Foreskin fibroblast (primary cell): ENCODE measurements at places on chromosomes 13 and 19.

DNA sequence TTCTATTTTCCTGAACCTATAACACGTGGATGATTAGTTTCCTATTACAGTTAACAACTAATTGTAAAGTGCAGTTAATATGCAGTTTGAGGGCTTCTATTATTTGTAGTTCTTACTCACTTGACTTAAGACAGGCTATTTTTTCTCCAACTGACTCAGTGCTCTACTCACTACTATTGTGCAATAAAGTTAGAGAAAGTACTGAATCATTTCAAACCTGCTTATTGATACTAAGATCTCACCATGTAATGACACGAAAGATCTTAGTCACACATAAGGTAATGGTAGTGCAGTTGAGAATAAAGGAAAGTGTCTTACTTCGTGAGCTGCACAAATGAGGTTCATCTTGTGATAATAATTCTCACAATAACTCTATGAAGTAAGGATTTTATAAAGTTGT is 22.8 kb upstream of the ITM2B start:
- peak; percentile 62 for DNase-seq

DNA sequence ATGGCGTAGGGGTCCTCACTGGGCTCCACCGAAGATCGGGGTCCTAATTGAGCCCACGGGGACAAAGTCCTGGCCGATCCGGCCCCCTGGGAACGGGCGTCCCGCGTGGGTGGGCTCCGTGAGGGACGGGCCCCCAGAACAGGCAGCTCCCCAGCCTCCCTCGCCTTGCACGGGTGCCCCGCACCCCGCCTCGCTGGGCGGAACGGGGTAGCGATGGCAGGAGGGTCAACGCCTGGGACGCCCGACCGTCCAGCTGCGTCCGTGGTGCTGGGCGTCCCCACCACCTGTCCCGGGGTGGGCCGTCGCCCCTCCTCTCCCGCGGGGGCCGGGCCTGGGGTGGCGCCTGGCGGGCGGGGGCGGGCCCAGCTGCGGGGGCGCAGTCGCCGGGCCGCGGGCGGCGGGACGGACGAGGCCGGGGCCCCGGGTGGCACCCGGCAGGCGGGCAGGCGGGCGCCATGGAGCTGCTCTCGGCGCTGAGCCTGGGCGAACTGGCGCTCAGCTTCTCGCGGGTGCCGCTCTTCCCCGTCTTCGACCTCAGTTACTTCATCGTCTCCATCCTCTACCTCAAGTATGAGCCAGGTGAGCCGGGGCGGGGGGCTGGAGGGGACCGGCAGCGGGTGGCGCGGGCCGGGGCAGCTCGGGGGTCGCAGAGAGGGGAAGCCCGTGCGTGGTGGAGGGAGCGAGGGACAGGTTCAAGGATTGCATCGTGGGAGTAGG is at the start of gene TMEM38A:
TSS of gene TMEM38A (plus strand) at position 377 of the 717 bp plus-strand sequence. CDS start at position 456, 79 bp downstream.
- peak; percentile 52 for DNase-seq

GRCh38 chr19:17755977-17756670 is 4.8 kb downstream of the FCHO1 start:
- peak; percentile 54 for DNase-seq

DNA sequence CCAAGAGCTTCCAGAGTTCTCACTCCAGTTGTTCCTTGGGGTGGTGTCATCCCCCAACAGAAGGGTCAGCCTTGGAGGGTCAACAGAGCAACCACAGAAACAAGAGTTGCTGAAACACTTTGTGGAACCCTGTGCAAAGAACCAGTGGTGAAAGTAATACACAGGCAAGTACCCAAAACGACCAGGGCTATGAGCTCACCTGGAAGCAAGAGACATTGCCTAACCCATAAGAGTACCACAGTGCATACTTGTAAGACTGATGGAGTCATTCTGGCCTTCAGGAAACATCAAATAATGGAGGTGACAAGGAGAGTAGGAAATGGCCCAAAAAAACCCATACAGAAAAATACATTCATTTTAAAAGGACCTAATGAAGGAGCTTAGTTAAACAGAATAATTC is 184.3 kb upstream of the TSC22D1 start:
- no peak for DNase-seq

- peak; percentile 16 for DNase-seq
Observed at GRCh38 chr13:107144432-107144831, 576.5 kb upstream of the ARGLU1 start.

- DNase-seq, result no peak
Observed at GRCh38 chr13:37947419-37948140, 78.0 kb upstream of the TRPC4 start.

DNA sequence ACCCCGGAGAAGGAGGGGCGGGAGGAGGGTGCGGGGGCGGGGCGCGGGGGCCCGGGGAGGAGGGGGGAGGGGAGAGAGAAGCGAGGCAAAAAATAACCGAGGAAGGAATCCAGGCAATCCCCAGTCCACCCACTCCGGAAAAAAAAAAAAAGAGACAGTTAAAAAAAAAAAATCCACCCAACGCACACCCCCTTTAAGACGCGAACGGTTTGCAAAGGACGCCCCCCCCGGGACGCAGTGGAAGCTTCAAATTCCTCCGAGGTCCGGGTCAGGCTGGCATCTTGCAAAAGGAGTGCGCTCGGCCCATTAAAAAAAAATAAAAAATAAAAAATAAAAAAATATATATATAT is at the start of gene CACNA1A:
TSS of gene CACNA1A (minus strand) at position 9 of the 350 bp plus-strand sequence. CDS start 255 bp downstream, outside the sequence.
- DNase-seq, result peak; percentile 28

DNA sequence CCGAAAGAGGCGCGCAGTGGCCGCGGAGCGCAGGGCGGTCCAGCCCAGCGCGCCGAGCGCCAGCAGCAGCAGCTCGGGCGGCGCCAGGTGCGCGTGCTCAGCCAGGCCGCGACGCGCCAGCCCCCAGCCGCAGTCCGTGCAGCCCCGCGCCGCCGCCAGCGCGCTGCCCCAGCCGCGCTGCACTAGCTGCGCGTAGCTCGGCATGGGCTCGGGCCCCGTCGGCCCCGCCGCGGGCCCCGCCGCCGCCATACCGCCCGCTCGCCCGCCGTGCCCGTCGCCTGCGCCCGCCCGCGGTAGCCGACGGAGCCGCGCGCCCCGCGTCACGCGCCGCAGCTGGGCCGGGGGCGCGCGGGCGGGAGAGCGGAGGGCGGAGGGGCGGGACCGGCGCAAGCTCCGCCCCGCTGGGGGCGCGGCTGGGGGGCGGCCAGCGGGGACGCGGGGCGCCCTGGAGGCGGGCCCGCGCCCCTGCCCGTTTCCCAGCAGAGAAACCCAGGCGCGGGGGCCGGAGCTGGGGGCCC is at the start of gene CERS1:
TSS of gene CERS1 (minus strand) at position 335 of the 518 bp plus-strand sequence. CDS start at position 249, 86 bp downstream.
- no peak for DNase-seq

DNA sequence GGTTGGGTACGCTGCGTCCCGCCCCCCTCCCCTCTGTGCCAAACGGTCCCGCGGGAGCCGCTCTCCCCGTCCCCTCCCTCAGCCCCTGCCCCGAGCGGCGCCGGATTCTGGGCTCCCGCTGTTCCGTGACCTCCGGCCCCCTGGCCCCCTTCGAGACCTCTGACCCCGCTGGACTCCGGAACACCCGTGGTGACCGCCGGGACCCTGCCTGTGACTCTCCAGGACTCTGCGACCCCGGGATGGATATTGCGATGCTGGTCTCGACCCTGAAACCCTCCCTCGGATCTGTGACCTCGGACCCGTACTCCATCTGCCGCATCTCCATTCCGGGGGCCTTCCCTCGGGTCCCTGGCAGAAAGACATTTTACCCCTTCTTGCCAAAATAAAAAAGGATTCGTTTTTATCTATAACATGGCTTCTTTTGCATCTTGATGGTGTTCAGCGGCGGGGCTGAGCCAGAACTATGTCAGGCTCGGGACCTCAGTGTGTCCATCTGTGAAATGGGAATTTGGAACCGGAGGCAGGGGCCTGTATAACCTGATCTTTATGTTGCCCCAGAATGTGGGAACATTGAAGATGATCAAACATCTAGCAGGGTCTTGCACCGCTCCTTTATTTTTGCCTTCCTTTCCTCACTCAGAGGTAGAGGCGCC is 654 bp upstream of the MEGF8 start:
- DNase-seq, result no peak

DNA sequence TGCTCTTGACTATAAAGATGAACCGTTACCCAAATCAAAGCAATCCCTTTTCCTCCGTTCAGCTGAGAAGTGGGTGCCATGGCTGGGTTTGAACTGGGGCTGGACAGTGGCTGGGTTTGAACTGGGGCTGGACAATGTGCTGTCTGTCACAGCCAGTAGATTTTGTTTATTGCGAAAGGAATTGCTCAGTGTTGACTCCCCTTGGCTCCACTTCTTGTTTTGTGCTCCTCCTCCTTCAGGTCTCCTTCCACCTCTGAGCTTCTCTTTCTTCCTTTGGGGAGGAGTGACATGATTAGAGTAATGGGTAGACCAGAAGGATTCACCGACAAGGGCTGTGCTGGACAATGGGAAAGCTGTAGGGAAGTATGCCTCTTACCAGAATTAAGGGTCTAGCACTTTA is 19.4 kb upstream of the MBNL2 start:
- DNase-seq, result no peak

DNA sequence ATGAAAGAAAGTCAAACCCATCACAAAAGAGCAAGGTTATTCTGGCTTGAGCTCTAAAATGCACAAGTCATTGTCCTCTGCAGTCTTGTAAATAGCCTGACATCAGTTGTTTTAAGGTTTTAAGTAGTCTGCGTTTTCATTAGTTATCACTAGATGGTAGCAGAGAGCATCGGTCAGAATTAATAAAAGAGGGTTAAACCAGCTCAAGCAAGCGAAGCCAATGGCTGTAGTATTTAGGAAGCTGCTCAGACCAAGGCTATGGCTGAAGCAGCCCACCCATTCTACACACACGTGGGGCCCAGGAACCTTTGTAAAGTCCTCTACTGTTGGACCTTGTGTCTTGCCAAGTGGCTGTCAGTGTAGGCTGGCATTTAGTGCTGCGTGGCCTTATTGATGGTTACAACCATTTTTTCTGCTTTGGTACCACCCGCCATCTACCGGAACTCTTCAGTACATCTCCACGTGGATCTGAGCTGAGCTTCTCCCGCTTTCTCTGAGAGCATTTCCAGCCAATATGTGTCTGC is 13.3 kb upstream of the ZNF57 start:
- peak; percentile 79 for DNase-seq

DNA sequence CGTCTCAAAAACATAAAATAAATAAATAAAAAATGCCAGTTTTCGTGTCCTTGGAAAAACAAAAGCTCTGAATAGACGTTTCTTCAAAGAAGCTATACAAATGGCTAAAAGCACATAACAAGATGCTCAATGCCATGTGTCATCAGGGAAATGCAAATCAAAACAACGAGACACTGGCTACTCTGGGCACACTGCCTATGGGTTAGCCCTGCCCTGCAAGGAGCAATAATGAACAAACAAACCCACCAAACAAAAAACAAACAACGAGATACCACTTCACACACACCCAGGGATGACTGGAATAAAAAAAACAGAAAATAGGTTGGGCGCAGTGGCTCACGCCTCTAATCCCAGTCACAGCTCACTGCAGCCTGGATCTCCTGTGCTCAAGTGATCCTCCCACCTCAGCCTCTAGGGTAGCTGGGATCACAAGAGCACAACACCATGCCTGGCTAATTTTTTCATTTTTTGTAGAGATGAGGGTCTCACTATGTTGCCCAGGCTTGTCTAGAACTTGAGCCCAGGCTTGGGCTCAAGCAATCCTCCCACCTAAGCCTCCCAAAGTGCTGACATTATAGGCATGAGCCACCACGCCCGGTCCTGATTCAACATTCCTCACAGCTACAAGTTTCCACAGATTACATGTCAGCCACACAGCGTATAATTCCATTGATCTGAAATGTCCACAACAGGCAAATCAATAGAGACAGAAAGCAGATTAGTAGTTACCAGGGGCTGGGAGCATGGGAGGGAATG is 15.5 kb upstream of the ISYNA1 start:
- DNase-seq, result peak; percentile 62

GRCh38 chr19:46173886-46174480 is 25.9 kb downstream of the IGFL2 start:
- DNase-seq, result no peak
